ENCODE measurements at places on chromosomes 3 and 15.

GRCh38 chr3:9866639-9867038 lies 13.4 kb downstream of the CIDEC start:
- DNase-seq: no peak

GRCh38 chr3:187960820-187961219 lies 193.1 kb upstream of the LPP start:
- DNase-seq: no peak

DNA sequence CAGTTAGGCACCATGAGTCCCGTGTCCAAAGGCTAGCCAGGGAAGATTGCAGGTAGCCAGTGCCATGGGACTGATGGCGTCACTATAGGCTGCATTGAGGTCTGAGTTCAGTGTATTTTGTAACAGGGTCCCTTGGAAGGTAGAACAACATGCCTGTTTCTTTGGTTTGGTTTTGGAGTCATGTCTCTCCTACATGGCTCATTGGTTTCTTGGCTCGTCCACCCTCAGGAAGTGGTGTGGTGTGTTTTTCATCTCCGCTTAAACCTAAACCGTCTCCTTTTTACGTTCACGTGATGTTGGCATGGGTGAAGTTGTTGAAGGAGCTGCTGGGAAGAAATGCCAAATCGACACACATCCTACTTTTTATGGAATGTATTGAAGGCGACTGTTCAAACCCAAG lies 71.6 kb downstream of the FLNB start:
- no peak for DNase-seq

- DNase-seq: peak; percentile 86
Measured at GRCh38 chr3:148943506-148944205, 47.7 kb upstream of the GYG1 start.

DNA sequence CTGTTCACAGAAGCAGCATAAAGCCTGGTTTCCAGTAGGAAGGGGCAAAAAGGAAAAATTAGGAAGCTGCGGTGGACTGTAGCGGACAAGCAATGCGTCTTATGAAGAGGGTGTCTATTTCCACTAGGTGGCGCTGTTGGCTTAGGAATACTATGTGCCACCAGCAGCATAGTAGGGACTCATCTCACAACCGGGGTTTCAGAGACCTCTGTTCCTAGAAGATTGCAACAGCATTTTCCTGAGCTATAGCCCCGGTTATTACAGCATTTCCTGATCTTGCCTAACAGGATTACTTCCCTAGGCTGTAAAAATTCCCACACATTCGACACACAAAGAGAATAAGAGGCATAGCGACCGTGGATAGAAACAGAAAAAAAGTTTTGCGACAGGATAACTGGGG lies 683.0 kb downstream of the TBL1XR1 start:
- peak; percentile 89 for DNase-seq

DNA sequence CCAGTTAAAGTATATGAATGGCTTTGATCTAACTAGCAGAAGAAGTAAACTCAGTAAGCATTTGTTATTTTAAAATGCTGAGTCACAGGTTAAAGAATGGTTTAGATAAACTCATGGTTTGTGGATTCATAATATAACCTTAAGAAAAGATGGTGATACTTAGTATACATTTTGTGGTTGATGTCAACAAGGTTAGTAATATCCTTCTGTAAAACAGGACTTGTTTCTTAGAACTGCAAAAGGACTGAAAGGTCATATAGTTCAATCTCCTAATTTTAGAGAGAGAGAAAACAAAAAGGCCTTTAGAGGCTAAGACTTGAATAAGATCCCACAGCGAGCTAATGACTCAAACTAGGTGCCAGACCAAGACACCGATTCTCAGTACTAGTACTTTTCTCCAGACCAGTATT lies 50.0 kb downstream of the STRIT1 start:
- no peak for DNase-seq

GRCh38 chr3:141507392-141508066 lies 20.7 kb downstream of the RASA2 start:
- DNase-seq: no peak

- DNase-seq: no peak
Measured at GRCh38 chr15:95664450-95664849, 666.0 kb upstream of the NR2F2 start.

DNA sequence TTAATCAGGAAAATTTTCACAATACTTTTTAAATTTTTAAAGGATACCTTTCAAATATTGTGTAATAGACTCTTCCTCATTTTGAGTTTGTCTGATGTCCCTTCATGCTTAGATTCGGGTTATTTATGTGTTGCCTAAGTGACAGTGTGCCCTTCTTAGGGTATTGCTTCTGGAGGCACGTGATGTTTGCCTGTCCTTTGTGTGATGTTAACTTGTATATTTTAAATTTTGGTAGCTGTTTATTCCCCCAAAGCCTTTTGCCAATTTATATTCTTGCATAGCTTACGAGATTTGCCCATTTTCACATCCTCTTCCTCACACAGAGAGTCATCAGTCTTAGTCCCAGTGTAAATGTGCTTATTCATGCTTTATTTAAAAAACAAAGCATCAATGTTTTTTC lies 433.1 kb downstream of the EPHB1 start:
- DNase-seq: no peak

GRCh38 chr3:119481079-119481478 lies 12.3 kb downstream of the POGLUT1 start:
- no peak for DNase-seq

GRCh38 chr15:50315814-50316630 lies 39.0 kb downstream of the GABPB1 start:
- DNase-seq: peak; percentile 30

DNA sequence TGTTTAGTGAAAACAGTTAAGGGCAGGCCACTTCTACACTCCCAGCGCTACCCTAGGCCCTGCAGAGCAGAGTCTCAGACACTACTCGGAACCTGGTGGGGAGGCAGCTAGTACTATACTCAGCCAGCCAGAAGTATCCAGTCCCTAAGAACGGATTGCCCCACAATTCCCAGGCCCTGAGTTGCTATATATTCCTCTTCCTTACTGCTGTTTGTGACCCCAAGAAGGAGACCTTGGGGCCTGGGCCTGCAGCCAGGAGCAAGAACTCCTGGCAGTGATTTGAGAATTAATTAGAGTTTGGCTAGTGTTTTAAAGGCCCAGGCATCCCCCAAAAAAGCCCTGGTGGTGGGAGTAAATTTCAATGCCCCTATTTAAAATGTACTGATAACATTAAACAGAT lies 87.7 kb downstream of the RBPMS2 start:
- no peak for DNase-seq

DNA sequence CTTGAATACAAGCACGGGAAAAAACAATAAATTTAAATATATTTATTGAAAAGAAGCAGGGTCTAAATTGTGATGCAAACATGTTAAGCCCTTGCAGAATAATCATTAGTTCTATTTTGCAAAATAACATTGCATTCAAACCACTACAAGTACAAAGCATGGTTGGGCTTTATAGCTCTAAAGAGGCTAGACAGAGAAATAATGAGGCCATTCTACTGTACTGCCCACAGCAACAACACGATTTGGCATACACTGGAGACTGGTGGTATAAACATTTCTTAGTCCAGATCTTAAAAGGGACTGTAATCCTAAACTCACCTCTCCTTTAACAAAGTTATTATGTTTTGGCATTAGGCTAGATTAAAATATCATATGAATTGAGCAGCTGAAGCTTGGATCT lies 204.3 kb upstream of the LRIG1 start:
- no peak for DNase-seq

Measured in mesendoderm (in vitro differentiated cells).